HS-27A (cell line): ENCODE measurements at places on chromosomes 7 and 10.

DNA sequence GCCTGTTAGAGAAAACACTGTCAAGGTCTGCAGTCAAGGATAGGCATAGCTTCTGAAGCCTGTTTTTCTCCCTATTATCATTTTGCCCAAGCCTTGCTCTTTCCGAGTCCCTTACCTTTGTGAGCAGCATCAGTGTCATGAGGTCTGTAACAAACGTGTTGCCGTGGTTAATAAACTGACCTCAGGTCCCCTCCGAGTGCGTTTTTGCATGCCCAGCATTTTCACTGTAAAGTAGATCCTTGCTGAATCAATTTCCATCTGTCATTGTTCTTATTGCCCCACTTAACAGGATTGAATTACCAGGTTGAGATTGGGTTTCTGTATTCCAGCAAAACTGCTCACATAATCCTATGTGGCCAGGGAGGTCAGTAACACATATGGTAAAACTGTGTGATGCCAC, 110.3 kb downstream of the ZNF248 start:
- no peak for DNase-seq

- no peak for DNase-seq
Observed at GRCh38 chr10:29950391-29950790, 109.0 kb downstream of the JCAD start.

- no peak for DNase-seq
Observed at GRCh38 chr7:151340794-151341356, 737 bp upstream of the NUB1 start.

DNA sequence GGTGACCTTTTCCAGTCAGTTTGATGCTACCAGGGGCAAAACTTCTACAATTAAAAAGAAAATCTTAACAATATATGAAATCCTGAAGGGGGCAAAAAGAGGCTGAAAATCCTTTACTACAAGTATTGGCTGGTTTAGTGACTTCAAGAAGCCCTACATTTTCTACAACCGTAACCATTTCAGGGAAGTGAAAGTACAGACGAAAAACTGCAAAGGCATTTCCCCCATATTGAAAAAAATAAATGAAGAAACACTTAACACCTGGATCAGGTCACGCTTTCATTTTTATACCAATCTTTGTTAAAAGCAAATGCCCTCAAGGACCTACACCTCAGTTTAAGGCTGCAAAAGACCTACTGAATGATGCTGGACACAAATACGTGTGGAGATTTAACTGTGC, 38.6 kb downstream of the IL6 start:
- DNase-seq, result no peak
